ENCODE measurements at places on chromosomes 2 and 18. TPM values are rescaled to one million over a fixed set of nuclear protein-coding genes. Genes with fewer than 3 reads are reported as not detected.

- no peak overlapping the region for H3K27ac ChIP-seq
- H3K4me1 ChIP-seq: peaks cover 9% of the 10 kb centered on the region
- DNase-seq: no peak
- no peaks in the 10 kb centered on the region for H3K27me3 ChIP-seq
Measured at GRCh38 chr2:149466635-149467034, 120.9 kb downstream of the MMADHC start.

DNA sequence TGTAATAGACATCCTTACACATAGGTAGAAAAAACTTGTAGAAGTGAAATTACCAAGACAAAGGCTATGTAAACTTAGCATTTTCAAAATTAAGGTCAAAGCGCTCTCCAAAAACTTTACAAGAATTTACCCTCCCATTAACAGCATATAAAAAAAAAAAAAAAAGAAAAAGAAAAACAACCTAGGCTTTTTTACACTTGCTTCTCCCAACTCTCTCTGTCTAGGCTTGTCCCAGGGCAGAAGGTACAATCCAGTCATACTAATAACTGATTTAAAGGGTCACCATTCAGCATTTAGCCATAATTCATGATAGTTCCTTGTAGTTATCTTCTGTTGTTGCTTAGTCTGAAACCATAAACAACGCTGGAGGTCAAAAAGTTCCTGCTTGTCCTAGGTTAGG, 130.5 kb downstream of the BCL2 start:
- DNase-seq: no peak
- no peaks in the 10 kb centered on the region for H3K36me3 ChIP-seq
- H3K27ac ChIP-seq: peak overlapping the region; percentile 20
- no peaks in the 10 kb centered on the region for H3K27me3 ChIP-seq
- no peak overlapping the region for H3K4me3 ChIP-seq

DNA sequence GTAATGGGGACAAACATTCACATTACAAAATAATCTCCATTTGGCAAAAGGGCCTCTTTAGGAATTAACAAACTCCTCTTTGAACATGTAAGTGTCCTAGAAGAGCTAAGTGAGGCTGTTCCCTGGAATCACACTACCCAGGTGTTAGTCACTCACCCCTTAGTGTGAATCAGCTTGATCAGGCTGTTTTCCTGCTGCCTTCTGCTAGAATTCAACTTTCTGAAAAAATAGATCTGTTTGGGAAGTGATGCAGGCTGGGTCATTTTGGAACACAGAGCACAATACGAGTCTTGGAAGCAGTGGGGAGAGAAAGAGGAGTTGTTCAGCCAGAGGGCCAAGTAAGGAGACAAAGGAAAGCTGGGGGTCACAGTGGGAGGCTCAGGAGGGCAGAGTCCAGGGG, 40.0 kb downstream of the TTC32 start:
- peaks cover 19% of the 10 kb centered on the region for H3K4me1 ChIP-seq
- H3K27ac ChIP-seq: no peak overlapping the region
- no peak overlapping the region for H3K4me3 ChIP-seq
- peaks cover 45% of the 10 kb centered on the region for H3K27me3 ChIP-seq
- H3K36me3 ChIP-seq: no peaks in the 10 kb centered on the region

DNA sequence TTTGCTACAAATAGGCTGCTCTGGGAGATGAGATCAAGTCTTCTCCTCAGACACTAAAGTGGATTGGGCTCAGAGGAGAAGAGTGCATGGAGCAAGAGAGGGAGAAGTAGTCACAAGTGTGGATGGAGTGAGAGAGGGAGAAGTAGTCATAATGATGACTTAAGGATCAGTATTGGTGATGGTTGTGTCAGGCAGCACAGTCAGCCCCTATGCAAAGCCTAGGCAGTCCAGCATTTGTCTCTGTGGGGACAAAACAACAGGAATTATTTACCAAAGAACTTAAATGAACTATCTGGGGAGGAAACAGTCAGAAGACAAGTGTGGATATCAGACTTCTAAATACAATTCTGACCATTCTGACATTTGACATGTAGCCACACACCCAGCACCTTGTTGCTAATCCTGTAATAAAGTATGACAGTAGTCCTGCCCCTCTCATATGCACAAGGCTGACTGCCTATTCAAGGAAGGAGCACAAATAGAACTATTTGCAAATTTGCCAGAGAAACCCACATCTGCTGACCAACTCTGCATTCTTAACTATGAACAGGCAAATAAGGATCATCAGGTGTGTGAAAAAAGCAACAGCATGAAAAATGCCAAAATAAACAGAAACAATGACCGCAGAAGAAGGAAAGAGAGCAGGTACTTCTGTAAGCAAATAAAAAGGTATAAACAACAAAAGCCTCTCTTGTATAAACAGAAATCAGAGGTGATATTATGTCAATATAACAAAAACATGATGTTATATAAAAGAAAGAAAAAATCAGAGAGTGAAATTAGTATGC, 1597.9 kb upstream of the ACVR2A start:
- no peak overlapping the region for H3K27ac ChIP-seq
- no peak overlapping the region for H3K4me3 ChIP-seq
- H3K27me3 ChIP-seq: no peaks in the 10 kb centered on the region

DNA sequence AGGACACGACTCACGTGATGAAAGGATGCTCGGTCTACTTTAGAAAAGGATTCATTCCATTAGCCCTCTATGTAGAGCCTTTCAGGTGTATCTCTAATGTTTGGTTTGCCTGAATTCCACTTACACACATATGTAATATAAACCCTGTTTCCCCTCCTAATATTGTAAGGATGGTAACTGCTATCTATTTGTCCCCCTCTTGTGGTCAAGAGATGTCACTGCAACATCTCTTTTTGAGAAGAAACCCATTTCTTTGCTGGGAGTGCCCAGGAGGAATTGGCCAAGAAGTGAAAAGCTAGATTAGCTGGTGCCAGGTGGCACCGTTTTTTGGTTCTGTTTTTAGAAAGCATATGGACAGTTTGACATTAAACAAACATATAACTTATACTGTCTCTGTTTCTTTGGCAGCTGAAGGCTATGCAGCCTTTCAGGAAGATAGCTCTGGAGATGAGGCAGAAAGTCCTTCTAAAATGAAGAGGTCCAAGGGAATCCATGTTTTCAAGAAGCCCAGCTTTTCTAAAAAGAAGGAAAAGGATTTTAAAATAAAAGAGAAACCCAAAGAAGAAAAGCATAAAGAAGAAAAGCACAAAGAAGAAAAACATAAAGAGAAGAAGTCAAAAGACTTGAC, 41.2 kb downstream of the RALBP1 start:
- peaks cover 22% of the 10 kb centered on the region for H3K4me1 ChIP-seq
- H3K27ac ChIP-seq: peak overlapping the region; percentile 53
- DNase-seq: no peak
- no peaks in the 10 kb centered on the region for H3K27me3 ChIP-seq
- H3K4me3 ChIP-seq: no peak overlapping the region
- H3K36me3 ChIP-seq: peaks cover 16% of the 10 kb centered on the region

- DNase-seq: no peak
- no peak overlapping the region for H3K4me3 ChIP-seq
- H3K36me3 ChIP-seq: no peaks in the 10 kb centered on the region
- no peaks in the 10 kb centered on the region for H3K4me1 ChIP-seq
- no peak overlapping the region for H3K27ac ChIP-seq
Measured at GRCh38 chr2:193980599-193980998, 1676.4 kb upstream of the SLC39A10 start.

DNA sequence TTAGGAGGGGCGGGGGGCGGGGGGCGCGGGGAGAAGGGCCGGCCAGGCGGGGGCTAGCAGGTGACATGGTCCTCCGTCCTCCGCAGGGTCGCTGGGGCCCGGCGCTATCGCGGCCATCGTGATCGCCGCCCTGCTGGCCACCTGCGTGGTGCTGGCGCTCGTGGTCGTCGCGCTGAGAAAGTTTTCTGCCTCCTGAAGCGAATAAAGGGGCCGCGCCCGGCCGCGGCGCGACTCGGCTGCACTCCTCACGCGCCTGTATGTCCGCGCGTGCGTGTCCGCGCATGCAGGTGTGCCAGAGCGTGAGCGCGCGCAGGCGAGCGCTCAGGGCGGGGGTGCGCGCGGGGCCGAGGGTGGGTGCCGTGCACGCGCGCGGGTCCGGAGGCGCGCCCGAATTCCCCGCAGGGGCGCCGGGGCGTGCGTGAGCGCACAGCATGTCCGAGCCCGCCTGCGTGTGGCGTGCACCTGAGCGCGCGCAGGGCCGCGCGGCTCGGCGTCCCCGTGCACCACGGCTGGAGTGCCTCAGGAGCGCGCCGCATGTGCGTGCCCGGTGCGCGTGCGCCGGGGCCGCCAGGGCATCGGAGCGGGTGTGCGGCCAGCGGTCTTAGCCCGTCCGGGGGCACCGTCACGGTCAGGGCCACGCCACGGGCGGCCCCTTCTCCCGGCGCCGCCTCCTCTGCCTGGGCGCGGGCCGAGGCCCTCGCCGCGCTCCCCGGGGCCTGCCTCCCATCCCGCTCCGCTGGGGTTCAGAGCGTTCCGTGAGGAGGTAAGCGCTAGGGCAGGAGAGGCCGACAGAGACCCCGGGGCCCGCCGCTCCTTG, 6.3 kb downstream of the SNORC start:
- no peak for DNase-seq
- peak overlapping the region; percentile 77 for H3K4me3 ChIP-seq
- H3K4me1 ChIP-seq: peaks cover 4% of the 10 kb centered on the region

GRCh38 chr18:848062-848861, 36.2 kb upstream of the YES1 start:
- H3K36me3 ChIP-seq: no peaks in the 10 kb centered on the region
- H3K4me3 ChIP-seq: no peak overlapping the region
- DNase-seq: no peak
- H3K27me3 ChIP-seq: peaks cover under 1% of the 10 kb centered on the region
- peaks cover 5% of the 10 kb centered on the region for H3K4me1 ChIP-seq

GRCh38 chr2:117944816-117945215, 69.1 kb downstream of the CCDC93 start:
- no peak overlapping the region for H3K27ac ChIP-seq
- no peak overlapping the region for H3K4me3 ChIP-seq
- no peaks in the 10 kb centered on the region for H3K27me3 ChIP-seq
- H3K4me1 ChIP-seq: no peaks in the 10 kb centered on the region
- DNase-seq: no peak

- no peak overlapping the region for H3K4me3 ChIP-seq
- H3K4me1 ChIP-seq: peaks cover 7% of the 10 kb centered on the region
- no peak for DNase-seq
- H3K36me3 ChIP-seq: peaks cover 9% of the 10 kb centered on the region
- H3K27me3 ChIP-seq: no peaks in the 10 kb centered on the region
Measured at GRCh38 chr2:233476651-233477547, 89.7 kb downstream of the USP40 start.

- peaks cover 13% of the 10 kb centered on the region for H3K36me3 ChIP-seq
- peaks cover 26% of the 10 kb centered on the region for H3K4me1 ChIP-seq
- H3K27me3 ChIP-seq: peaks cover 20% of the 10 kb centered on the region
- H3K27ac ChIP-seq: peak overlapping the region; percentile 75
- DNase-seq: peak; percentile 75
Measured at GRCh38 chr2:30231996-30232800, 864 bp downstream of the LBH start.

- peak overlapping the region; percentile 73 for H3K4me3 ChIP-seq
- no peak for DNase-seq
- peaks cover 53% of the 10 kb centered on the region for H3K4me1 ChIP-seq
- H3K36me3 ChIP-seq: peaks cover 34% of the 10 kb centered on the region
Measured at GRCh38 chr2:235008584-235009044, 56.8 kb downstream of the SH3BP4 start.

DNA sequence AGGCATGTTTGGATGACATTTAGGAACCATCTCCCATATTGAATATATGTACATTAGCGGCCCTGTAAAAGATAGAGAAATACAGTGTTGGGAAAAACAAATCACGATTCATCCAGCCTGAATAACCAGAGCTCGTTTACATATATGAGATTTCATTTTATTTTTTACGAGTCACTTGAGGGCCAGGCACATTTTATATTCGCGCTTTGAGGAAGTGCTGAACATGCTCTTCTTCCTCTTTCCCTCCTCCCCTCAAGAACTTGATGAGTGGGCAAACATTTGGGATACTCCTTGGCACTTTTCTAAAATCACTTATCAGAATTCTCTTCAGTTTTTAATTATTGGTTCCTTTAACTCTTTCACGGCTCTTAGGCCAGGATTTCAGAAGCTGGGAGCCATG, 268.0 kb upstream of the TANK start:
- no peak overlapping the region for H3K27ac ChIP-seq
- DNase-seq: no peak
- H3K36me3 ChIP-seq: no peaks in the 10 kb centered on the region
- no peaks in the 10 kb centered on the region for H3K4me1 ChIP-seq
- H3K4me3 ChIP-seq: no peak overlapping the region

- H3K36me3 ChIP-seq: no peaks in the 10 kb centered on the region
- H3K27me3 ChIP-seq: no peaks in the 10 kb centered on the region
- no peak for DNase-seq
- H3K27ac ChIP-seq: no peak overlapping the region
- peaks cover 4% of the 10 kb centered on the region for H3K4me1 ChIP-seq
- H3K4me3 ChIP-seq: no peak overlapping the region
Measured at GRCh38 chr2:147101941-147102790, 742.7 kb upstream of the ACVR2A start.

DNA sequence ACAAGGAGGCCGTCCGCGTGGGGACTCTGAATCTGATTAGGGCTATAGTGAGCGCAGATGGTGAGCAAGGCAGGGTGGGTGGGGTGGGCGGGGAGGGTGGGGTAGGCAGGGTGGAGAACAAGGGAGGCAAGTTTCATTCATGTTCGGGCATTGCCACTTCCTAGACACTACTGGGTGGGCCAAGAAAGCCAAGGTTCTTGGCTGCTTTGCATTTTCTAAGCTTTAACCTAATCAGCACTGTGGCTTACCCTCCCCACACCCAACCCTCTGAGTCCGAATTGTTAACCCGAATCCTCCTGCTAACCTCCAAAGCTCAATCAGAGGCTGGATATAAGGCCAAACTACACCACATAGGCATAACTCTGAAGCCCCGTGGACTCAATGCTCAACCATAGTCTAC, 18.1 kb downstream of the MROH2A start:
- H3K36me3 ChIP-seq: no peaks in the 10 kb centered on the region
- no peak overlapping the region for H3K27ac ChIP-seq
- no peak for DNase-seq
- no peaks in the 10 kb centered on the region for H3K4me1 ChIP-seq
- H3K27me3 ChIP-seq: peaks cover 2% of the 10 kb centered on the region
- no peak overlapping the region for H3K4me3 ChIP-seq

- H3K27ac ChIP-seq: peak overlapping the region; percentile 95
- peak overlapping the region; percentile 51 for H3K4me3 ChIP-seq
- H3K36me3 ChIP-seq: no peaks in the 10 kb centered on the region
- no peaks in the 10 kb centered on the region for H3K27me3 ChIP-seq
Measured at GRCh38 chr2:53182601-53183000, 585.0 kb upstream of the CHAC2 start.

Gene ALLC
- not detected for total RNA-seq

Gene CCDC178
- total RNA-seq: 0.74 TPM

Gene FABP1
- 56.2 TPM for total RNA-seq

Gene LINC00305
- not detected for total RNA-seq

Gene KCNG2
- total RNA-seq: not detected

Gene GAREM2
- total RNA-seq: 16.9 TPM

Gene COL4A3
- total RNA-seq: 0.19 TPM

Gene RGPD3
- total RNA-seq: 0.17 TPM

Gene C1QL2
- total RNA-seq: 1.8 TPM

Gene EML6
- total RNA-seq: 8.1 TPM

Gene CACNB4
- total RNA-seq: 5.6 TPM

Data from type B pancreatic cell (in vitro differentiated cells).